ENCODE measurements at places on chromosomes 6 and 20. TPM values are rescaled to one million over a fixed set of nuclear protein-coding genes. Genes with fewer than 3 reads are reported as not detected.

DNA sequence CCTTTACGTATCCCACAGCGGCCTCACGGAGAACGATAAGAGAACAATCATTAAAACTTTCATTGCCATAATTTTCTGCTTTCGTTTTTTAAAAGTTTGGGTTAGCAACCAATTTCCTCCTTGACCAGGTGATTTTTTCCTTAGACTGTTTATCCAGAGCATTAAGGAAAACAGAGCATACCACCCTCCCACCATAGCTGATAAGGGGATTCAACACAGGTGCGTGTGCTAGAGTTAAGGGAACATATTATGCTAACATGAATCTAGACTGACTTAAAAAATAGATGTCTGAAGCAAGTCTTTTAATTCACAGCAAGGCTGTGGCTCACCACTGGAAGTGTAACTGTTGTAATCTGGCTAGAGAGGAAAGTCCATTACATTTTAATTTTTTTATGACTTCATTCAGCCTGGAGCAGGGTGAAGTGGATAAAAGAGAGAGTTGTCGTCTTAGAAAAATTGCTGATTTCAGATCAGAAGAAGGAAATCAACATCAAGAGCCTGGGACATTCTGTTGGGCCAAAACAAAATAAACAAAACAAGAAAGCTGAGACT, 5.5 kb upstream of the SLC22A2 start:
- no peak overlapping the region for H3K27ac ChIP-seq
- no peaks in the 10 kb centered on the region for H3K4me1 ChIP-seq
- no peak overlapping the region for H3K4me3 ChIP-seq
- no peak for DNase-seq

DNA sequence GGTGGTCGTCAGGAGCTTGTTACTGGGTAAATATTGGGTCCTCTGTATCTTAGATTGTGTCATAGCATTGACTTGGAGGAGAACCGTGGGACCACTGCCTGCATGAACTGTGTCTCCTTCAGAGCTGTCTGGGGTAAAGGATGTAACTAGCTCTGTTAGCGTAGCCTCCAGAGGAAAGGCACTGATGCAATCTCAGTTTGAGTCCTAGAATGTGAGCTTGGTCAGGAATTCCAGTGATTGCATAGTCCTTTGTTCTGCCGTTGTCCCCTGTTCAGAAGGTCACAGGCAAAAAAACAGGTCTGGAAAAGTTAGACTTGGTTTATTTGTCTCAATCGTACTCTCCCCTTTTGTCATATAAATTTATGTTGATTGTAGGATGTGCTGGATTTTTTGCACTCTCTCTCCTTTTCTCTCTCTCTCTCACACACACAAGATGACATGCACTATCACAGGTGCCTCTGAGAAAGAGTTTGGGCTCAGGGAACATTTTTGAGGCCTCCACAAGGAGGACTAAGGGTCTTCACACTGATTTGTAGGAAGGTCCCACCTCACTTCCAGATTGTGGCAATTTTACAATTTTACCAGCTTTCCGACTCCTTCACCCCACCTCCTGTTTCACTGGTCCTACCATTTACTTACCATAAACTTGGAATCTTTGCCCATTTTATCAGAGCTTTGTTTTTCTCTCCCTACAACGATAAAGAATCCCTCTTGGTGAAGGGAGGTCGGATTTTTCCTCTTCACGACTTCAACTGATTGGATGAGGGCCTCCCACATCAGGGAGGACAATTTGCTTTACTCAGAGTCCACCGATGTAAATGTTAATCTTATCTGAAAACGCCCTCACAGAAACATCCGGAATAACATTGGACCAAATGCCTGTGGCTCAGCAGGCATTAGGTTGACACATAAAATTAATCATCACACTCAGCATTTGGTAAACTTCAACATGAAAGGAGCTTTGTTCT, 7.0 kb upstream of the DACT2 start:
- no peaks in the 10 kb centered on the region for H3K36me3 ChIP-seq
- no peaks in the 10 kb centered on the region for H3K4me1 ChIP-seq
- H3K27me3 ChIP-seq, result peaks cover 2% of the 10 kb centered on the region
- no peak for DNase-seq
- no peak overlapping the region for H3K27ac ChIP-seq

DNA sequence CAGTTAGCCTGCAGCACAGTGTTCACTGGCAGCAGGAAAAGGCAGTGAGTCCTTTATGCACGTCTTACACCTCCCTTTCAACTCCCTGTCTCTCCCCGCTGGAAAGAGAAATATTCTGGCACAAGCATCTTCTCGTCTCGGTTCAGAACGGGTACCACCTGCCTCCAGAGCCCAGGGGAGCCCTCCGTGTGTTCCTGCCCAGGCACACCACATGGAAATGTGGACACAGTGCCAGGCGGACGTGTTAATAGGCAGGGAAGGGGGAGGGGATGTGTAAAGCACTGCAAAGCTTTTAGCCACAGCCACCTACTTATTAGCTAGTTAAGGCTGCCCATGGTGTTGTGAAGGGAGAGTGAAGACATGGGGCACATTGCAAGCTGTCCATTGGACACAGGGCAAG, 219.7 kb downstream of the FARS2 start:
- H3K4me1 ChIP-seq, result no peaks in the 10 kb centered on the region
- H3K27me3 ChIP-seq, result no peaks in the 10 kb centered on the region
- no peaks in the 10 kb centered on the region for H3K36me3 ChIP-seq
- DNase-seq, result no peak
- H3K27ac ChIP-seq, result no peak overlapping the region

- H3K27ac ChIP-seq, result peak overlapping the region; percentile 8
- DNase-seq, result no peak
- H3K36me3 ChIP-seq, result peaks cover 19% of the 10 kb centered on the region
- H3K4me1 ChIP-seq, result peaks cover 3% of the 10 kb centered on the region
Observed at GRCh38 chr6:3727593-3728108, 23.9 kb downstream of the PXDC1 start.

The RBPJL gene
- total RNA-seq, result not detected

The RAMACL gene
- total RNA-seq, result 2.4 TPM

GRCh38 chr20:49384437-49385434, 97.7 kb downstream of the KCNB1 start:
- H3K36me3 ChIP-seq, result no peaks in the 10 kb centered on the region
- H3K27ac ChIP-seq, result no peak overlapping the region
- H3K27me3 ChIP-seq, result no peaks in the 10 kb centered on the region
- H3K4me3 ChIP-seq, result no peak overlapping the region

The IMPG1 gene
- not detected for total RNA-seq

- H3K36me3 ChIP-seq, result no peaks in the 10 kb centered on the region
- no peak overlapping the region for H3K27ac ChIP-seq
- no peaks in the 10 kb centered on the region for H3K27me3 ChIP-seq
- DNase-seq, result no peak
- H3K4me1 ChIP-seq, result no peaks in the 10 kb centered on the region
Observed at GRCh38 chr6:157217894-157218370, 105.4 kb downstream of the TMEM242 start.

The PAX1 gene
- total RNA-seq, result not detected

The DEFB126 gene
- not detected for total RNA-seq

The CGA gene
- total RNA-seq, result not detected

The HRH3 gene
- total RNA-seq, result not detected

The SLC52A3 gene
- 0.69 TPM for total RNA-seq

The MEI4 gene
- not detected for total RNA-seq

Data from aorta (tissue), 5 donors.